H9 (cell line): ENCODE measurements at places on chromosomes 3 and 15.
A peak's percentile ranks its signal among the peaks of the same experiment; 100 is the strongest.

DNA sequence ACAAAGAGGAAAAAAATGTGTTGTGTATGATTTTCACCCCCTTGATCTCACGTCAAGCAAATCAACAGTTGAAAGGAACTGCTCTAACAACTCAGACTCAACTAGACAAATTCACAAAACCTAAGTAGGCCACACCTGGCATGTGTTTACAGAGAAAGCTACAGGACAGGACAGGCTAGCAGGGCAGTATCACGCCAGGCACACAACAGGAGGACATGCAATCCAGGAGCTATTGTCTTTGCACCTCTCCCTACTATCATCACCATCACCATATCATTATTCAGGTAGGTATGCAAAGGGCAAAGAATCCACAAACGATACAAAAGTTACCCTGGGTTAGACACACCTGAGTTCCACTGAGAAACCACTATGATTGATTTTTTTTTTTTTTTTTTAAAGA is 86.4 kb downstream of the TBL1XR1 start:
- no peak for DNase-seq

GRCh38 chr3:8518138-8518537 is 16.5 kb downstream of the LMCD1 start:
- DNase-seq = no peak

GRCh38 chr15:27091270-27091940 is 120.4 kb downstream of the GABRG3 start:
- DNase-seq = no peak

- DNase-seq = peak; percentile 55
Measured at GRCh38 chr3:64575211-64575844, 112.5 kb downstream of the ADAMTS9 start.
